ENCODE measurements at places on chromosomes 1 and 21. TPM values are rescaled to one million over a fixed set of nuclear protein-coding genes. Genes with fewer than 3 reads are reported as not detected.

DNA sequence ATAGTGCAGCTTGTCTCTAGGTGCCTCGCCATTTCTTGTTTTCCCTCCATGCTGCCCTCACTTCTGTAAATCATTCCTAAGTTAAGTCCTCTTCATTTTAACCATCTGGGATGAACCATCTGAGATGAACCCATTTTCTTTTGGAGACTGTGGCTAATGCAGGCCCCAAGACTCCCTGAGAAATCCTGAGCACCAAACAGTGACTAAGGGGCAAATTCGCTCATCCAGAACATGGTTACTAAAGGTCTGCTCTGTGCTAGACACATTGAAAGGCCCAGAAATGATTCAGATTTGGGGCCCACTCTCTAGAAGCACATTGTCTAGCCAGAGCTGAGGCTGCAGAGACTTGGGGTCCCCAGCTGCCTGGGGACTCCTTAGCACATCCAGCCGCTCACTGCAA is 151.9 kb upstream of the CTTNBP2NL start:
- DNase-seq, result no peak

GRCh38 chr21:32918478-32919120 is 107.1 kb upstream of the OLIG2 start:
- no peak for DNase-seq

- no peak for DNase-seq
These were observed 975.7 kb upstream of the ADGRL4 start for GRCh38 chr1:79982211-79982610.

DNA sequence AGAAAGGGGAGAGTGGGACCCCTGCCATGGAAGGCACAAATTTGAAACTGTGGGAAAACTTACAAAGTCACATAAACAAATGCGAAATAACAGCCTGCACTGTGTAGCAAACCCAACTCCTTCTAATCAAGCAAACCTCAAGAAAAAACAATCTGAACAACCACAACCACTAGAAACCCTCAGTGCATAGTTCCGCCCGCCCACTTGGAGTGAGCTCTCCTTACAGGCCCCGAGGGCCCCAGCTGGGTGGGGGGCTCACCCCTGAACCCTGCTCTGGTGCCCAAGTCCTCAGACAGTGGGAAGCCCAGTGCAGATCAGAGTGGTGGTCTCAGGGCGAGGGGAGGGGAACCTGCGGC is 931 bp upstream of the MXRA8 start:
- DNase-seq, result no peak

- DNase-seq, result no peak
These were observed 235.3 kb upstream of the DMRTA2 start for GRCh38 chr1:50658459-50659076.

GRCh38 chr1:3954170-3955169 is 54.4 kb upstream of the C1orf174 start:
- no peak for DNase-seq

Gene KCNJ10
- total RNA-seq, result not detected

Gene DISP1
- 2.2 TPM for total RNA-seq

Gene KRTAP21-2
- total RNA-seq, result not detected

Measured in natural killer cell treated with Interleukin-12 subunit alpha and Interleukin-12 subunit beta and Interleukin-15 and Interleukin-18, amount 100 ng/mL, for 72 hours (primary cell).